ENCODE measurements at places on chromosomes 6 and 20.

DNA sequence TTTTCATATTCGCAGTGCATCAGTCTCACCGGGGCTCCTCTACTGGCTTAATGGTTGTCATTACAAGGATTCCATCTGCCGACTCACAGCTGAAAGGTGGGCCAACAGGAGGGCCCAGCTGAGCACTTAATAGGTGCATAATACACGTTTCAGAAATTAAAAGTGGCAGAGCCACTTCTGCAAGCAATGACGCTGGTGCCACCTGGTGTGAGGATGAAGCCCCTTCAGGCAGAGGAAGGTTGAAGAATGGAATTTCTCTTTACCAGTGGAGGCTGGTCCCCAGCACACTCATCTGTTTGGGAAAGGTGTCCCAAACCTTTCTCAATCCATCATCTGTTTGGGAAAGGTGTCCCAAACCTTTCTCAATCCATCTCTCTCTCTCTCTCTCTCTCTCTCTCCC, 8.2 kb upstream of the STMND1 start:
- DNase-seq, result no peak

DNA sequence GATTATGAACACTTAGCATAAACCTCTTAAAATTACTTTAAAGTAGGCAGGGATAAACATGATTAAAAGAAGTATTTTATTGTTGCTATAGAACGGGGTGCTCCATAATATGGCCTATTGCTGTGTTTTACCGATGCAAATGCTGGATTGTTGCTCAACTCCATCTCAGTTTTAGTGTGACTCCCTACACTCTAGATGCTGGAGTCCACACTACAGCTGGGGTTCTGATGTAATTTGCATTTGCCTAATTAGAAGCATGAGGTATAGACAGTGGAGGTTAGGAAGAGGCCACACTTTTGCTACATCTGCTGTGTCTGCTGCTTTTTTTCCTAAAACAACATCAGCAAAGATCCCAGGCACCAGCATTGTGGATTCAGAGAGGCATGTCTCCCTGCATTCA, 6.7 kb upstream of the HMGN3 start:
- DNase-seq, result no peak

GRCh38 chr6:17100806-17101205, 1.0 kb upstream of the STMND1 start:
- no peak for DNase-seq

DNA sequence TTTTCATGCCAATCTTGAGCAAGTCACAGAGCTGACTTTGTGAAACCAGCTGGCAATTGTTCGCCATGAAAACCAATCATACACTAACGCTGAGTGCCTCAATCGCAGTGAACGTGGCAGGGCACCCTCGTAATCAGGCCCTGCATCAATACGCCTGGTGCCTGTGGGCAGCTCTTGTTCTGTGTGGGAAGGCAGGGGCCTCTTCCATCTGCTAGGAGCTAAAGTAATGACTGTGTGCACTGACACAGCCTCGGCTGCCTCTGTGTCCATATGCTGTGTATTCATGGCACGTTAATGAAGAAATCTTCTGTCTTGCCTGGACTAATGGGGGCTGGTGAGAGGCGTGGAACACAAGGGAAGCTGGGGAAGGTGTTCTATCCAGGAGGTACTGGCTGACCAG, 27.8 kb upstream of the SYNDIG1 start:
- DNase-seq, result no peak

GRCh38 chr6:168385858-168386735, 54.9 kb upstream of the SMOC2 start:
- DNase-seq, result no peak

DNA sequence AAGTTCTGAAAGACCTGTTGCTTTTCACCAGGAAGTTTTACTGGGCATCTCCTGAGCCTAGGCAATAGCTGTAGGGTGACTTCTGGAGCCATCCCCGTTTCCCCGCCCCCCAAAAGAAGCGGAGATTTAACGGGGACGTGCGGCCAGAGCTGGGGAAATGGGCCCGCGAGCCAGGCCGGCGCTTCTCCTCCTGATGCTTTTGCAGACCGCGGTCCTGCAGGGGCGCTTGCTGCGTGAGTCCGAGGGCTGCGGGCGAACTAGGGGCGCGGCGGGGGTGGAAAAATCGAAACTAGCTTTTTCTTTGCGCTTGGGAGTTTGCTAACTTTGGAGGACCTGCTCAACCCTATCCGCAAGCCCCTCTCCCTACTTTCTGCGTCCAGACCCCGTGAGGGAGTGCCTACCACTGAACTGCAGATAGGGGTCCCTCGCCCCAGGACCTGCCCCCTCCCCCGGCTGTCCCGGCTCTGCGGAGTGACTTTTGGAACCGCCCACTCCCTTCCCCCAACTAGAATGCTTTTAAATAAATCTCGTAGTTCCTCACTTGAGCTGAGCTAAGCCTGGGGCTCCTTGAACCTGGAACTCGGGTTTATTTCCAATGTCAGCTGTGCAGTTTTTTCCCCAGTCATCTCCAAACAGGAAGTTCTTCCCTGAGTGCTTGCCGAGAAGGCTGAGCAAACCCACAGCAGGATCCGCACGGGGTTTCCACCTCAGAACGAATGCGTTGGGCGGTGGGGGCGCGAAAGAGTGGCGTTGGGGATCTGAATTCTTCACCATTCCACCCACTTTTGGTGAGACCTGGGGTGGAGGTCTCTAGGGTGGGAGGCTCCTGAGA, at the start of gene HFE:
Gene HFE, plus strand, starts transcription at position 146 of the 832 bp plus-strand sequence. Its CDS starts 12 bp downstream, at position 158.
- DNase-seq, result peak; percentile 28

Measured in activated CD8-positive, alpha-beta memory T cell treated with anti-CD3 and anti-CD28 coated beads, Interleukin-2, amount 50 U/mL, for 4 hours (primary cell).